ENCODE measurements at places on chromosomes 2 and 18.

- no peak overlapping the region for H3K27ac ChIP-seq
- DNase-seq: no peak
- no peak overlapping the region for H3K4me3 ChIP-seq
- no peaks in the 10 kb centered on the region for H3K4me1 ChIP-seq
Observed at GRCh38 chr2:84631047-84631446, 114.7 kb downstream of the DNAH6 start.

DNA sequence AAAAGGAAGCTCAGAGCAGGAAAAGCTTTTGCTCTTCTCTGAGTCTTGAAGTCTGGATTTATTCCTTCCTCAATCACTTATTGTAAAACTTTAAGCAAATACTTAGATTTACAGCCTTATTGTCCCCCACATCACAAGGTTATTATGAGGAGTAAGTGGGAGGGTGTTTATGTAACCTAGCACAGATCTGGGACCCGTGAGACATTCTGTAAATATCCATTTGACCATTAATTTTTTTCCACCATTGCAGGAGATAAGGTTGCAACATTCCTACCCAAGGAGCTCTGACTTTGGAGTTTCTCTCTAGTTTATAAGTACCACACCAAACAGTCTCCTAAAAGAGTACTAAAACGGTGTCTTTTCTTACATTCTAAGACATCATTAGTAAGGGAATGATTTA lies 52.1 kb upstream of the CTIF start:
- DNase-seq: no peak
- H3K4me3 ChIP-seq: no peak overlapping the region
- H3K27me3 ChIP-seq: no peaks in the 10 kb centered on the region
- peaks cover 12% of the 10 kb centered on the region for H3K4me1 ChIP-seq

DNA sequence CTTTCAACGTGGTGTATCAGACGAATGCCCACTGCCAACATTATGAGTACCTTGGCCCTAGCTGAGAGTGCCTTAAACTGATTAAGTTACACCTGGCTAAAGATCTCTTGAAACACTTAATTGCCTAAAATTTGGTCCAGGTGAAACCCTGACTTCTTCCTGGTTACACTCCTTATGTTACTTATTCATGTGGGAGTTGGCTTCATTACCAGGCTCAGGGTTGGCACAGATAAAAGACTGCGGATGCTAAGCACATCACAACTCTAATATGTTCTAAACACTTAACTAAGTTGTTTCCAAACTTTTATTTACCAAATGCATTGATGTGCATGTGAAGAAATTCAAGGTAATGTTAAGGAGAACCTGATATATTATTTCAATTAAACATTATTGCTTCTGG lies 298.9 kb downstream of the TCF4 start:
- no peak for DNase-seq
- no peaks in the 10 kb centered on the region for H3K4me1 ChIP-seq
- H3K27ac ChIP-seq: no peak overlapping the region

DNA sequence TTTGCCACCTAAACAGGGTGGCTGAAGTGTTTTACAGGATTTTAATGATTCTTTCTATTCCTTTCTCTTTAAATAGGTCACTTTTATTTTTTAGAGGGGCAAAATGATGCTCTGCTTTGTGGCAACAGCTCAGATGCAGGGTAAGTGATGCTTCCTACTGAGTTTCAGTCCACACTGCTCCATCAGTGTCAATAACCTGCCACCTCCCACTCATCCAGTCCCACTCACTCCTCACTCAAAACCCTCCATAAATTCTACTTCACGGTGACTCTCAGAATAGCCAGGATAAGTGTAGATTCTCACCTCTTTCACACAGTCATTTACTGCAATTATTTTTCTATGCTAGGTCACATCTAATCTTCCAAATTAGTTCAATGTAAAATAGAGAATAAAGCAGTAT lies 72.7 kb downstream of the SCN2A start:
- no peak overlapping the region for H3K4me3 ChIP-seq
- DNase-seq: no peak
- H3K27ac ChIP-seq: no peak overlapping the region
- H3K4me1 ChIP-seq: no peaks in the 10 kb centered on the region

DNA sequence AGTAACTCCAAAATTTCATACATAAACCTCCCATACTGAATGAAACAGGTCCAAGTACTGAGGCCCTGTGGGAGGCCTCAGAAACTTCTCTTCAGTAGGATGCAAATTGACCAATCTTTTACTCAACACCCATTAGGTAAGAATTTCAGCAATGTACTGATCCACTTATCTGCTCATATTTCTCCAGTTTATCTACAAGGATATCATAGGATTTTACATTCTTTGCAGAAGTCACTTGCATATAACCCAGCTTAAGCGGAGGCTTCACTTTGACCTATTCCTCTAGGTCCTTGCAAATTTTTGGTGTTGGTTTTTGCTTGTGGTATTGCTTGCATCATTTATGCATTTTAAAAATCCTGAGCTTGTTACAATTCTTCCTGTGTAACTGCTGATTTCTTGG lies 28.8 kb upstream of the SLC3A1 start:
- H3K36me3 ChIP-seq: no peaks in the 10 kb centered on the region
- no peak overlapping the region for H3K4me3 ChIP-seq
- peak overlapping the region; percentile 95 for H3K27ac ChIP-seq
- DNase-seq: no peak

Data from body of pancreas (tissue), 4 donors.